ENCODE measurements at places on chromosomes 7 and 10.

DNA sequence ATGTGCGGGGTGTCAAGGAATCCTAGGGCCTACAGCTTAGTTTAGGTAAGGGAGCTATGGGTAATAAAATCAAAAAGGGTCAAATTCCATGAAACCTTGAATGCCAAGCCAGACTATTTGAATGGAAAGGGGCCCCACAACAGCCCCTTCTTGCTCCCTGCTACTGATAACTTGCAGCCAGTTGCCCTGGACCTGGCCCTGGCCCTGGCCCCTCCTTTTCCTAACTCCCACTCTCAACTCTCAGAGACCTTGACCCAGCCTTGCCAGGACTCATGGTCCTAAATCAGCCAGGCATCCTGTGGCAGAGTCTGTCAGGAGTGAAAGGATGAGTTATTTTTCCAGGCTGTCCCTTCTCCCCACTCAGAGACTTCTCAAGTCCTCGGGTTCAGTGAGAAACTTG lies 5.9 kb downstream of the KCNIP2 start:
- DNase-seq, result no peak

- DNase-seq, result no peak
These were observed 8.0 kb downstream of the AASS start for GRCh38 chr7:122136078-122136477.

GRCh38 chr7:134088199-134088598 lies 38.9 kb upstream of the LRGUK start:
- no peak for DNase-seq

DNA sequence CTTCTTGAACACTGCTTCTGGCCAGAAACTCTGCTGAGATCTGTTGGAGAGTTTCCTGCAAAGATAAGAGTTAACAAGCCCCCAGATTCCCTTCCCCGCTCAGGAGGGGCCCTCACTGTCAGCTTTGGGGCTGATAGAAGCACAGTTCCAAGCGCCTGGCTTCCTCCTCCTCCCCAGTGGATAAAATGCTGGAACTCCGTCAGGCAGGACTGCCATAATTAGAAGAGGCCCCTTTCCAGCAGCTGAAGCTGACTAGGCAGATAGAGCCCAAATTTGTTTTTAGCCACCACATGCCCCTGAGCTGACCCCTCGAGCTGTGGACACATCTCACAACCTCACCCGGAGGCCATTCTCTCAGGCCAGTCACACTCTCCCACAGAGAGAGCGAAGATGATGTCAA lies 89.4 kb downstream of the TBXAS1 start:
- DNase-seq, result no peak

- DNase-seq, result no peak
These were observed 54.1 kb downstream of the JAZF1 start for GRCh38 chr7:28126410-28127041.

DNA sequence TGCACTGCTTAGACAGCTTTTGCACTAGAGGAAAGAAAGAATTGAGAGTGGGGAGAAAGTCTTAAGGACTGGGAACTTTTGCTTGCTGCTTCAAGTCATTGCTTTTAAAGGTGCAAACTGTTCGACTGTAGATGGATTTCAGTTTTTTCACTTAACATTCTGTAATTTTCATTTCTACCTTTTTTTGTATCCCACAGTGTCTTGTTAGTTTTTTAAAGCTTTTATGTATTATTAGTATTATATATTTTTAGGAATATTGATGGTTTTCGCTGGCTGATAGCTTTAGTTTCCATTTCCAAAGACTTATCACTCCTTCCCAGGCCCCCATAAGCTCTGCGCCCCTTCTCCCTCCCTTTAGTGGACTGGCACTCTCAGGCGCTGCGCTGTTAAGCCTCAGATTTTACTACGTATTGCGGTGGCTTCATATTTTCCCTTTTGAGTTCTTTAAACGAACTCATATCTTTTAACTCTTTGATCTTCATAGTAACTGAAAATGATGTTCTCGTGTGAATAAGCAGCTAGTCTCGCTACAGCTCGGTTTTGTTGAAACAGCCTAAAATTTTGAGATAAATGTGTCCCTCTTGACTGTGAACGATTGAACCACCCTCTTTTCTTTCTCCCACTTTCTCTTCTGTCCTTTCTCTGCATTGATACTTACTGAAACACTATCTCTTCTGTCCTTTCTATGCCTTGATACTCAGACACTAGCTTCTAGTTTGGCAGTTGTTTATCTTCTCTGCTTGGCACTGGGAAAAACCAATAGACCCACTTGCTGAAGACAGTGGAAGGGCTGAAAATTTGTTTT lies 2.5 kb upstream of the ETV1 start:
- DNase-seq, result no peak

DNA sequence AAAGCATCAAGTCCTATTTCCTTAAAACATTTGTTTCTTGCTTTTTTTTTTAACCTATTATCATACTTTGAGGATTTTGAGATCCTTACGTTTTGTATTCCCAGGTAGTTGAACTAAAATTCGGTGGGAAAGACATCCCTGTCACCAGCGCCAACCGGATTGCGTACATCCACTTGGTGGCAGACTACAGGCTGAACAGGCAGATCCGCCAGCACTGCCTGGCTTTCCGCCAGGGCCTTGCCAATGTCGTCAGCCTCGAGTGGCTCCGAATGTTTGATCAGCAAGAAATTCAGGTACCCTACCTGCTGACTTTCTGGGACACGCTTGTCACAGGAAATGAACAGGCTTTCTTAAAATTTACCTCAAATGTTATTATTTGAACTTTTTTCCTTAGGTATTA lies 83.0 kb upstream of the DNAJB6 start:
- DNase-seq, result no peak

- DNase-seq, result no peak
These were observed 62.5 kb upstream of the LEP start for GRCh38 chr7:128178611-128179010.

GRCh38 chr10:131649617-131650016 lies 251.2 kb upstream of the PPP2R2D start:
- DNase-seq, result no peak

GRCh38 chr10:12655940-12656339 lies 306.6 kb downstream of the CAMK1D start:
- DNase-seq, result no peak

GRCh38 chr10:104090611-104091010 lies 4.9 kb upstream of the COL17A1 start:
- no peak for DNase-seq

GRCh38 chr10:127569210-127569609 lies 20.1 kb downstream of the NPS start:
- no peak for DNase-seq

DNA sequence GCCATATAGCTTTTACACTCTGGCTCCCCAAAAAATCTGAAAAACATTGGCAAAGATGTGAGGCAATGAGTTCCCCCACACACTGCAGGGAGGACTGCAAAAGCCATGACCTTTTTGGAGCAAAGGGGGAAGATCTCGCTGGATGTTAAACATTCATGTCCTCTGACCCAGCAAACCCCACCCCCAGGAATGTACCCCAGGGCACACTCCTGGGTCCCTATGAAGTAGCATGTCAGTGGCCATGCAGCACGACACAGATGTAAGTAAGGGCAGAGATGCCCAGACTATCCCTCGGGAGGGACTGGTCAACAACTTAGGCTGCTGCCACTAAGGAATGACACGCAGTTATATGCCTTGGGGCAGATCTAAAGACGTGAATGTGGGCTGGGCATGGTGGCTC lies 100.6 kb downstream of the DLG5 start:
- DNase-seq, result no peak

GRCh38 chr7:154423231-154423630 lies 371.0 kb downstream of the DPP6 start:
- no peak for DNase-seq

GRCh38 chr10:33290321-33291052 lies 44.0 kb downstream of the NRP1 start:
- DNase-seq, result no peak

- DNase-seq, result no peak
These were observed 55.3 kb upstream of the SRRM3 start for GRCh38 chr7:76146374-76146773.

DNA sequence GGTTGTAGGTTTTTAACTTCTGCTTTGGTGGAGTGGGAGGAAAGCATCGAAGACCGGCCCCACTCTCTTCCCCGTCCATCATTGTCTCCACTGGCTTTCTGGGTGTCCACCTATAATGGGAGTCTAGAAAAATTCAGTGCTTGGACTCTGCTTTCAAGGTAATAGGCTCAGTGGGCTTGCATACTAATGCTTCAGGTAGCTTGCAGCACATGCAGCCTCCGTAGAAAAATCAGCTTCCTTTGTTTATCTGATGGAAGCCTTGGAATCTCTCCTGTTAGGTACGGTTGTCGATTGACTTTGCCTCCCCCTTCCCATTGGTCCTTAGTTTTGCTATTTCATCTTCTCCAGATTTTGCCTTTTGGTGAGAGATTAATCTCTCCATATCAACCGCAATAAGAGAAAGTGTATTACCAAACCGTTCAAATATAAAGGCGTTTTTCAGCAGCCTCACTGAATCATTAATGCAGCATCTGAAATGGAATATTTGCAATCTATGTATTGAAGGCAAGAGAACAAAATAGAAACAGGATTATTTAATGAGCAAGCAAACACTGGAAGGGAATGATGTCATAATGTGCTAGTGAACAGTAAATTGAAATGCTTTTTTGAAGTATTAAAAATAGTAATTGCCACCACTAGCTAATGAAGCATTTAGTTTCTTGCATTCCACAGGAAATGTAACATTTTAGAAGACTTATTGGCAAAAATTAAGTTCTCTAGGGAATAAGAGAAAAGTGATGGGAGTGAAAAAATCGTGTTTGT lies 944 bp downstream of the AVL9 start:
- no peak for DNase-seq

DNA sequence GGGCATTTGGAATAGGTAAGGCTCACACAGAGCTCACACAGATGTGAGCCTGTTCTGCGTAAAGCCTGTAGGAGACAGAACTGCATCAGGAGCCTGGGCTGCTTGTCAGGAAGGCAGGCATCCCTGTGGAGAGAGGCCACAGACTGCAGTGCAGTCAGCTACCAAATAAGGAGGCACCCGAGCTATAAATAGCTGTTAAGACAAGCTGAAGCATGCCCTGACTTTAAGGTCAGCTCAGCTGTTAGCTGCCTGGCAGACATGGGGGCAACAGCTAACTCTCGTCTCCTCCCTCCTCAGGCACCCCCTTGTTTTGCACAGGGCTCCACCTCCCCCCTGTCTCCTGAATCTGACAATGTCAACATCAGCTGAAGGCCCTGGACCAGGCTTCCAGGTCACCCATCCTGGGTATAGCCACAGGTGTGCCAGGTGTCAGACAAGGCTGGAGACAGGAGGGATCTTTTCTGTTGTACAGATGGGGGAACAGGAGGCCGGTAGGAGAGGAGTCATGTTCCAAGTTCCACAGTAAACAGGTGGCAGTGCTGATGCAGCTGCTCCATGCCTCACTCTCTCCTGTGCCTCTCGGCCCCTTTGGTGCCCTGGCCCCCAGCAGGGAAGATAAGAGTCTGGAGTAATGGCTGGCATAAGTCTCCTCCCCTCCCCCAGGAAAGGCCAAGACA lies 27.6 kb upstream of the MKRN1 start:
- no peak for DNase-seq

GRCh38 chr7:50775231-50775630 lies 7.5 kb downstream of the GRB10 start:
- DNase-seq, result no peak

DNA sequence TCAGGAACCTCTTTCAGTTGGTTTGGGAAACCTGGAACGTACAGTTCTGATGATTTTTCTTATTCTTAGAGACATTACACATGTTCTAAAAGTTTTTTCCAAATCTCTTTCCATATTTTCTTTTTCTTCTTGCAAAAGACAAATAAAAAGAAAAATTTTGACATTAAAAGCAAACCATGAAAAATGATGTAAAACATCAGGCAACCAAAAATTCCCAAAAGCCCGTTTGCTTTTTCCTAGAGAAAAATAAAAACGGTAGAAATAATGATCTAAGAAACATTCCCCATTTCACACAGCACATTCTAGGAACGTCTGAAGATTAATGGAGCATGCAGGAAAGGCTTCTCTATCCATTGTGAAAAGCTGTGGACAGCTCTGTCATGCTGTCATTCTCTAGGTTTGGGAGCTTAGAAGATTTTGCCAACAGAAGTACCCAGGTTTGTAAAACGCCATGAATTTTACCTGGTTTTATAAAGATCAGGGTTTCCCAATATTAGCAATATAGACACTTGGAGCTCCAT lies 11.2 kb upstream of the PRTFDC1 start:
- peak; percentile 63 for DNase-seq

- no peak for DNase-seq
These were observed 13.1 kb upstream of the KLRG2 start for GRCh38 chr7:139496528-139496927.

DNA sequence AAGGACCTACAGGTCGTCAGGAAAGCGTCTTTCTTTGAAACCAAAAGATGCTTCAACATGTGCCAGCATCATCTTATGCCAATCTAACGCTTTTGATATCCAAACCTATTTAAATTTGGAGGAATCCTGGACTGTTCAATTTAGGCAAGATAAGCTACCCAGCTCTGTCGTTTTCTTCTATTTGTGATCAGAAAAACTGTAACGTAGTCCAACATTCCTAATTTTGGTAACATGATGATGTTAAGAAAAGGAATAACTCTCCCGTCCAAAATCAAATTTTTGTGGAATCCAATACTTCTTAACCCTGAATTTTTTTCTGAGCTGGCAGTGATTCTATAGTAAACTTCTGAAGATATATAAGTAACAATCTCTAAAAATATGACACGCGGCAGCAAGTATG lies 93.3 kb upstream of the MKX start:
- no peak for DNase-seq

- DNase-seq, result peak; percentile 2
These were observed 127.5 kb downstream of the ABCA13 start for GRCh38 chr7:48298779-48299178.

- DNase-seq, result peak; percentile 46
These were observed 139.2 kb upstream of the PTER start for GRCh38 chr10:16297642-16298041.

DNA sequence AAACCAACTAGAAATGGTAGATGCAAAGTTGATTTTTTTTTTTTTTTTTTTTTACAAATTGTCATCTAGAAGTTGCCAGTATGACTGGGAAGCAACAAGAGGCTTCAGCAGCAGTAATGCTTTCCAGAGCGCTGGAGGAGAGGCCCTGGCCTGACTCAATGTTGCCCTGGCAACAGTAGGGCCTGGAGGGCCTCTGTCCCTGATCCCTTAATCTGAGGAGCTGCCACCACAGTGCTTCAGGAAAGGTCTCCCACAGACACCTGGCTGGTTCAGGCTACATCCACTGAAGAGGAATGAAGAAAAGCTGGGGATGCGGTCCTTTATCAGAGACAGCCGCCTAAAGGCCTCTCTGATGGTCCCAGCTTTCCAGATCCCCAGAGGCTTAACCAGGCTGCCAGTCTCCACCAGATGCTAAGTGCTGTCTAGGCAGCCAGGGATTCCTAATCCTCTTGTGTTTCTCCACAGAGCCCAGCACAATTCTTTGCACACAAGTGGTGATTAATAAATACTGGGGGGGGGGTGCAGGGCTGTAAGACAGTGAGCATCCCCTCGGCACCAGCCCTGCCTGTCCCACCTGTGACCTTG lies 33.7 kb downstream of the ZNF777 start:
- DNase-seq, result no peak

- DNase-seq, result no peak
These were observed 51.4 kb upstream of the SMNDC1 start for GRCh38 chr10:110355922-110356627.

GRCh38 chr7:28958235-28958979 lies at the start of gene TRIL:
TSS of gene TRIL (minus strand) at chr7:28958330. CDS start at chr7:28958046, 284 bp downstream.
- no peak for DNase-seq

- no peak for DNase-seq
These were observed 6.4 kb downstream of the UPF2 start for GRCh38 chr10:12036073-12036655.
